ENCODE measurements at places on chromosomes 12 and 14. TPM values are rescaled to one million over a fixed set of nuclear protein-coding genes. Genes with fewer than 3 reads are reported as not detected.
A peak's percentile ranks its signal among the peaks of the same experiment; 100 is the strongest.

HOTAIR gene
- not detected for total RNA-seq

TMBIM6 gene
- total RNA-seq = 396 TPM

POLE2 gene
- 3.0 TPM for total RNA-seq

RILPL2 gene
- total RNA-seq = 13.0 TPM

KDM2B gene
- 39.1 TPM for total RNA-seq

P2RX2 gene
- total RNA-seq = 1.3 TPM

SLCO1B1 gene
- total RNA-seq = not detected

MRPL52 gene
- total RNA-seq = 62.8 TPM

C12orf43 gene
- total RNA-seq = 12.6 TPM

ADAM20 gene
- total RNA-seq = 1.2 TPM

TMPRSS12 gene
- total RNA-seq = not detected

TTLL5 gene
- 35.6 TPM for total RNA-seq

OR6C1 gene
- not detected for total RNA-seq

GRCh38 chr14:63438065-63438757 is 105.0 kb downstream of the PPP2R5E start:
- DNase-seq = no peak

- peak; percentile 67 for DNase-seq
Measured at GRCh38 chr12:132170637-132171292, 26.5 kb downstream of the NOC4L start.

- DNase-seq = no peak
Measured at GRCh38 chr14:87613881-87614280, 379.1 kb downstream of the GALC start.

DNA sequence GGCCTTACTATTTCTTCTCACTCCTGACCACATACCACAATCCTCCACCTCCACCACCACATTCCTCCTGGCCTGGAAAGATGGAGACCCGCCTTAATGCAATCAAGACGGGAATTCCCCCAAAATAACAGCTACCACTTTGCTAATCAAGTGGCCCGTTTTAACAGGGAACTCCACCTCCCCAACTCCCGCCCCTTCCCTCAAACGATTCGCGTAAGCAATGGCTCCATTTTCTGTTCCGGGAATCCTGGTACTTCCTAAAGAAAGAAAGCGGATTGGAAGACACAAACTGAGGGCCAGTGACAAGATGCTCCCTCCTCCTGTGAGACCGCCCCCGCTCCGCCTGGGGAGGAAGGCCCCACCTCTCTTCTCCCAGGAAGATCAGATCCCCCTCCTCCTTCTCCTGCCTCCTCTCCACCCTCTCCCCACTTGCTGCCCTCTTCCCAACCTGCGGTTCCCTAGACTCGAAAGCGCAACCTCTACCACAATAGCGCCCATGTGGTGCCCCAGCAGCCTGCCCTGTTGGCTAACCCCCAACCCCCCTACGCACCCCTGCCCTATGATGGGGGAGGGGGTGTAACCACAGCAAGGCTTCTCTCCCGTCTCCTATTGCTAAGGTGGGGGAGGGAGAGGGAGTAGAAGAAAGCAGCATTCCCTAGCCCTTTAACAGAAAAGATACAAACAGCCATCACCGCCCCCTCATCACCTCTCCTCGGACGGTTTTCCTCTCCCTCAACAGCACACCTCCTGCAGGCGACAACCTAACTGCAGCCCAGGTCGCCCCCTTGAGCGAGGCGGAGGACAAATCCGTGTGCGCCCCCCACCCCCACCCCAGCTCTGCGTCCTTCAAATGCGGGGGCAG is 777 bp downstream of the ARF3 start:
- peak; percentile 83 for DNase-seq

DNA sequence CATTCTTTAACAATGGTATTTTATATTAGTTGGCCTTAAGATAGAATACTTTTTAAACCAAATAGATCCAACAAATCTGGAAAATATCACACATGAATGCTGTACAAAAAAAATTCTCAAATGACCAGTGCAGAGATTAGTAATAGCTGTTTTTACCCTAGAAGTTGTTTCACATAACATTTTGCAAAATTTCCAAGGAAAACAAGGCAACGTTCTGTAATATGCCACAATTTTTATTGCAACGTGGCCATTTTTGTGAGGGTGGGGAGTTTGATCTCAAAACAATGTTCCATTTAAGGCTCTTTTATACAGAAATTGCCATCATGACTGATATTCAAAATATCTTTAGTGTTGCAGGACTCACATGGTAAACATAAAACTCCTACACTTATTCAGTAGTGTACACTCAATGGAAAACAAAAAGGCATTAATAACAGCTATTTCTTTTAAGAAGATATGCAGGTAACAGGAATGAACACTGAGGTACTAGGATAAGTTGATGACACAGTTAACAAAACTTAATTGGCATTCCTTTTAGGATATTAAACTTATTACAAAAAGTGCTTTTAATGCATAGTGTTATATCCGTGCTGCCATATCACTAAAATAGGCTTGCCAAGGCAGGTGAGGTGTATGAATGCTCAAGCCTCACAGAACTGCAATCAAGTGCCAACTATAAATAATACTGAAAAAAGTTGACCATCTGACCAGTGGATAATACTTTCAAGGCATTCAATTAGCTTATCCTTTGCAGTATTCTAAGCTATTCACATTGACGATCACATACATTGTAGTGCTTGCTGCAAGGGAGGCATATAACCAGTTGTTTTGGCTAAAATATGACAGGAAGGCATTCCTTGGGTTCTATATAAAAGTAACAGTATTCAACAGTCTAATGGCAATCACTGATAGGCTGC is 2.3 kb downstream of the CFL2 start:
- DNase-seq = no peak

DNA sequence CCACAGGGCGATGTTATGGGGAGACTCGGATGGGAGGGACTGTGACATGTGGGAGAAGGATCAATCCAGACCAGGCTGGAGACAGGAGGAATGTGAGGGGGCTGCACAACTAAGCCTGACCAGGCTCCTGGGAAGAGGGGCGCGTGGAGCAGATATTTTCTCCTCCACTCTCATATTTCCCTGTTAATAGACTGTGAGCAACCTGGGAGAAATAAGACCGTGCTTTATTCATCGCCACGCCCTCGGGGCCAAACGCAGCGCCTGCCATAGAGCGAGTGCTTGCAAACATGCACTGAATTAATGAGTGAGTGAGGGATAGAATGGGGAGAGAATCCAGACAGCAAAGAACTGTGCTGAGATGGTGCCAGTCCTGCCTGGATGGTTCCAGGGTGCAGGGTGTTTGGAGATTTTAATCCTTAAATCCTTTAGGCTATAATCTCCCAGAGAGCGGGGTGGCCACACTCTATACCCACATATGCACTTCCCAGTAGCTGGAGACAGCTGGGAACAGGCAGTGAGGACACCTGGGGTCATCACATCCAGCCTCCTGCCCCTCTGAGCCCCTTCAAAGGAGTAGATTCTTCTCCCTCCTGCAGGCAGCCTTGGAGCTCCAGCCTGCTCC is 13.6 kb upstream of the FAIM2 start:
- DNase-seq = peak; percentile 23

GRCh38 chr12:46523446-46523845 is 150.9 kb upstream of the SLC38A2 start:
- DNase-seq = no peak

DNA sequence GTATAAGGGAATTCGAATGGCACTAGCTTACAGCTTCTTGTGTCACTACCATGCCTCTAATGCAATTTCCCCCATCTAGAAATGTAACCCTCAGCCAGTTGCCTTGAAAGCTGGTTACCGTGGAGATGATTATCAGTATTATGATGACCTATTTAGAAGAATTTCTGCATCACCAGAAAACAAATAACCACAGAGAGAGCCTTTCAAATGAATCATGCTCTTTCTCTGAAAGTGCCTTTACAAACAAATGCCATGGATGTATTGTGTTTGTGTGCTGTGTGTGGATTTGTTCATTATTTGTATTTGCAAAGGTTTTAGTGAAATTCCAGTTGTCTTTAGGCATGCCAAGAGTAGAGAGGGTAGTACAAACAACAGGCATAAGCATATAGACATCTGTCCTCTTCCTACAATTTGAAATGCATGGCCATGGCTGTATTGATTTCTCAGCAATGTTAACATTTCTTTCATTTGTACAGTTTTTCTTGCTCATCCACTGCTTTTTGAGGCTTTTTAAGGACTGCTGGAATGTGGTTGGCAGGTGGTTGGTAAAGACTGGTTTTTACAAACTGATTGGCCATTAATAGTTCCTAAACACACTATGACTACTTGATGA is 266.5 kb downstream of the PAWR start:
- DNase-seq = no peak

DNA sequence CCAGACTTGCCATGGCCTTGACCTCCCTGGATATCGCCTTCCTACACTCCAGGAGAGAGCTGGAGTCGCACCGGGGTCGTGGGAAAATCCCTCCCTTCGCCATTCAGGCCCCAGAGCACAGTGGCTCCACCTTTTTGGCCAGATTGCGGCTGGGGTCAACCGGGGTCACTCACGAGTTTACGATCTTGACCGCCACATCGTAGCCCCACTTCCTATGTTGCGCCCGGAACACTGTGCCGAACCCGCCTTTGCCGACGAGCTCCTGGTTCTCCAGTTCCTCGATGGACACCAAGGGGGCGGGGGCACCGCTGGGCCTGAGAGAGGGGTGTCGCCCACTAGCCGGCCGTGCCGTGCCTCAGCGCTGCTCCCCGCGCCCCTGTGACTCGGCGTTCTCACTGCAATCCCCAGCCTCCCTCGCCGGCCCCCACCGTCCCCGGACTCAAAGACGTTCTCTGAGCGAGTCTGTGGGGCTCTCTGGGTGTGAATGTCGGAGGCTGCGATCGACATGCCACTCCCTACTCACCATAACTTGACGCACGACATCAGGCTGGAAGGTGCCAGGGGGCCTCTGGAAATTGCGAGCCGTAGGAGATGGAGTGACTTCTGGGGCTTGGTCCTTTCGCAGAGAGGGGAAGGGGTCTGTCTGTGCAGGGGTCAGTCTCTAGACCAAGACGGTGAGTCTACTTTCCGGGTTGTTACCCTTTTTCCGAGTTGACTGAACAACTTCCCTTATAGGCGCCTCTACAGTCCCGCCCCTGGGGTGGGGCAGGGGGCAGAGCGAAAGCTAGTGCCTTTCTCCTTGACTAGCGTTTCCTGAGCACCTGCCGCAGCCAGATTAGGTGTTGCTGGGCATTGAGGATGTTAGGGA is at the start of gene RIPK3:
Gene RIPK3 (minus strand): TSS at position 708 of the 868 bp plus-strand sequence. CDS start 165 bp downstream, at position 543.
- peak; percentile 95 for DNase-seq

GRCh38 chr14:65301862-65302539 is 110.5 kb upstream of the FUT8 start:
- no peak for DNase-seq

GRCh38 chr12:124162151-124163110 is 132.5 kb upstream of the RFLNA start:
- no peak for DNase-seq

DNA sequence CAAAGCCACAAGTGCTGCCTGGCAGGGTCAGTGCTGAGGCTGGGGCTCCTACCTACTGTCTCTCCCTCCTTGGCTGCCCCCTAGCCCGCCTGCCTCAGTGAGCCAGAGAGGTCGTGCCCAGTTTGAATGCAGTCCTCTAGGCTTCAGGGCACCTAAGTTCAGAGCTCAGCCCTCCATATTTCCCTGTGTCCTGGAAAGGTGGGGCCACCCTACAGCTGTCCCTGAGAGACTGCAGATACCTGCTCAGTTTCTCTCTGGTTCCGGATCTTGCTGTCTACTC is 142.6 kb downstream of the CALM1 start:
- no peak for DNase-seq

DNA sequence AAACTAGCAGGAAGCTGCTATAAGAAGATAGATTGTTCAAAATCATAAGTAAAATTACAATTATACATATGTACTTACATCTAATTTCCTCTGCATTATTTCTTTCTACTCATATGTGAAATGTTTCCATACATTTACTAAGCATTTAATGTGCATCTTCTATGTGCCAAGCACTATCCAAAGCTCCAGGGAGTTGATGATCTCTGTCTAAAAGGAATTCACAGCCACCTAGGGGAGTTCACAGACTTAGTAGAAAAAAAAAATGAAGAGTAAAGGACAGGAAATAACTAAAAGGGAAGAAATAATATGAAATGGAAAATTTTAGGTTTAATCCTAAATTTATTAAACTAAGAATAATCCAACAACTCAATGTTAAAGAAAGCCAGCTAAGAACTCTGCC is 91.7 kb downstream of the EFCAB11 start:
- no peak for DNase-seq

- DNase-seq = no peak
Measured at GRCh38 chr12:47909839-47910465, 5.2 kb upstream of the VDR start.

DNA sequence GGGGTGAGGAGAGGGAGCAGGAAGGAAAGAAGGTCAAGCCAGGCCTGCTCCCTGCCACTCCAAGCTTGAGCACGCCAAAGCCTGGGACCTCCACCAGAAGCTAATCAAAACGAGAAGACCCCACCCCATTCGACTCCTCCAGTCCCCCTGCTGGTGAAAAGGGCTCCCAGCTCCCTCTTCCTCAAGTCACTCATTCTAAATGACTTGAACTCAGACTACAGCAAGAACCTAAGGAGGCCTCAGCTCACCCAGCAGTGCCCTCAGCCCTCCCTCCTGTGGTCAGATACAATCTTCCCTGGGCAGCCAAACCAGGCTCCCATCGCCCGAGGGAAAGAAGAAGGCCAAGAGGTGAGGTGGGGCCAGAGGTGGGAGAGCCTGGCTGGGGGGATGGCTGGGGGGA is 17.4 kb downstream of the HDAC7 start:
- no peak for DNase-seq

GRCh38 chr14:84959851-84960520 is 570.0 kb upstream of the FLRT2 start:
- no peak for DNase-seq

- DNase-seq = no peak
Measured at GRCh38 chr14:77217551-77217950, 36.0 kb downstream of the TMEM63C start.

DNA sequence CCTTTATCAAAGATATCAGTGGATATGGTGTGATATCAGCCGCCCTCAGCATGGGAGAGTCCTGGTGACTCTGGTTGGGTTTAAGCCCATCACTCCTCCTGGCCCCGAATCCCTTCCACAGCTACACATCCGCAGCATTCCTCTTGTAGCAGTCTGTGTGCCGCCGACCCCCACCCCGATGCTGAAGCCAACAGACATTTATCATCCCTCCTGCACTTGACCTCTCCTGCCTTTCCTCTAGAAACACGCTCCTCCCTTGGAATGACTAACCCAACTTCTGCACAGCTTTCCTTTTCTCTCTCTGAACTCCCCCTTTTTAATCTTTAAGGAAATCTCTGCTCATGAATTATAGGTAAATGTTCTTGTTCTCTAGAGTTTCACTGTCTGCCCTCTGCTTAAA is 250.9 kb upstream of the FOXN3 start:
- no peak for DNase-seq

GRCh38 chr12:93015871-93016751 is 87.0 kb upstream of the EEA1 start:
- DNase-seq = no peak

Data from spleen (tissue), 13 donors.